ENCODE measurements at places on chromosomes 1 and 21. TPM values are rescaled to one million over a fixed set of nuclear protein-coding genes. Genes with fewer than 3 reads are reported as not detected.

SLC19A1 gene
- total RNA-seq: 10.4 TPM

SUCO gene
- 63.7 TPM for total RNA-seq

FMO4 gene
- 1.1 TPM for total RNA-seq

C1orf21 gene
- total RNA-seq: 15.1 TPM

DNA sequence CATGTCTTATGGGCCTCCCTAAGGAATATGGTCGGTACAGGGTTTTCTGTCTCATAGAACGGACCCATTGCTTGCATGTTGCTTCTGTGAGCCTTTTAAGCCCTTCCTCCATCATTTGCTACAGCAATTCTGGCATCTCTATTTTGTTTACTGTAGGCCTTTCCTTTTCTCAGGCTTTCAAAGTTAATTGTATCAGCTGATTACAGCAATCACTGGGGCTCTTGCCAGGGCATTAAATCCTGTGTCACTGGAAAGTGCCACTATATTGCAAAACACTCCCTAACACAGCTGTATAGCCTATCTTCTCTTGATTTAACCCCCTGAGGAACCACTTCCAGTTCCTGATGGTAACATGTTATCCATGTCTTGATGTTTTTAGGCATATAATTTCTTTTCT, 156.5 kb downstream of the PDE4B start:
- no peaks in the 10 kb centered on the region for H3K36me3 ChIP-seq
- H3K4me3 ChIP-seq: no peak overlapping the region
- peaks cover 5% of the 10 kb centered on the region for H3K4me1 ChIP-seq
- H3K27me3 ChIP-seq: no peaks in the 10 kb centered on the region

DNA sequence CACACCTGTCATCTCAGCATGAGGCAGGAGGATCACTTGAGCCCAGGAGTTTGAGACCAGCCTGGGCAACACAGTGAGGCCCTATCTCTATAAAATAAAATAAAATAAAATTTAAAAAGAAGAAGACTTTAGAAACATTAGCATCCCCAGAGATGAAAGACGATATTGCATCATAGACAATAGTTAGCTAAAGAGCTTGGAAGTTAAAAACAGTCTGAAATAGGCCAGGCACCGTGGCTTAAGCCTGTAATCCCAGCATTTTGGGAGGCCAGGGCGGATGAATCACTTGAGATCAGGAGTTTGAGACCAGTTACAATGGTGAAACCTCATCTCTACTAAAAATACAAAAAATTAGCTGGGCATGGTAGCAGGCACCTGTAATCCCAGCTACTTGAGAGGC, 59.3 kb downstream of the RIMS3 start:
- H3K4me3 ChIP-seq: no peak overlapping the region
- H3K4me1 ChIP-seq: no peaks in the 10 kb centered on the region
- DNase-seq: no peak
- H3K27me3 ChIP-seq: peaks cover 3% of the 10 kb centered on the region
- no peaks in the 10 kb centered on the region for H3K36me3 ChIP-seq
- H3K27ac ChIP-seq: no peak overlapping the region

- DNase-seq: peak; percentile 14
- H3K27me3 ChIP-seq: no peaks in the 10 kb centered on the region
- no peaks in the 10 kb centered on the region for H3K36me3 ChIP-seq
- no peaks in the 10 kb centered on the region for H3K4me1 ChIP-seq
These were observed 162.0 kb upstream of the ZP4 start for GRCh38 chr1:238052496-238053266.

- no peak overlapping the region for H3K4me3 ChIP-seq
- H3K4me1 ChIP-seq: no peaks in the 10 kb centered on the region
- H3K27me3 ChIP-seq: no peaks in the 10 kb centered on the region
- no peak for DNase-seq
- H3K36me3 ChIP-seq: no peaks in the 10 kb centered on the region
- no peak overlapping the region for H3K27ac ChIP-seq
These were observed 70.8 kb downstream of the WARS2 start for GRCh38 chr1:119069682-119070081.

- H3K27me3 ChIP-seq: no peaks in the 10 kb centered on the region
- H3K4me3 ChIP-seq: no peak overlapping the region
- H3K4me1 ChIP-seq: no peaks in the 10 kb centered on the region
These were observed 10.6 kb downstream of the PARP1 start for GRCh38 chr1:226397011-226397926.

DNA sequence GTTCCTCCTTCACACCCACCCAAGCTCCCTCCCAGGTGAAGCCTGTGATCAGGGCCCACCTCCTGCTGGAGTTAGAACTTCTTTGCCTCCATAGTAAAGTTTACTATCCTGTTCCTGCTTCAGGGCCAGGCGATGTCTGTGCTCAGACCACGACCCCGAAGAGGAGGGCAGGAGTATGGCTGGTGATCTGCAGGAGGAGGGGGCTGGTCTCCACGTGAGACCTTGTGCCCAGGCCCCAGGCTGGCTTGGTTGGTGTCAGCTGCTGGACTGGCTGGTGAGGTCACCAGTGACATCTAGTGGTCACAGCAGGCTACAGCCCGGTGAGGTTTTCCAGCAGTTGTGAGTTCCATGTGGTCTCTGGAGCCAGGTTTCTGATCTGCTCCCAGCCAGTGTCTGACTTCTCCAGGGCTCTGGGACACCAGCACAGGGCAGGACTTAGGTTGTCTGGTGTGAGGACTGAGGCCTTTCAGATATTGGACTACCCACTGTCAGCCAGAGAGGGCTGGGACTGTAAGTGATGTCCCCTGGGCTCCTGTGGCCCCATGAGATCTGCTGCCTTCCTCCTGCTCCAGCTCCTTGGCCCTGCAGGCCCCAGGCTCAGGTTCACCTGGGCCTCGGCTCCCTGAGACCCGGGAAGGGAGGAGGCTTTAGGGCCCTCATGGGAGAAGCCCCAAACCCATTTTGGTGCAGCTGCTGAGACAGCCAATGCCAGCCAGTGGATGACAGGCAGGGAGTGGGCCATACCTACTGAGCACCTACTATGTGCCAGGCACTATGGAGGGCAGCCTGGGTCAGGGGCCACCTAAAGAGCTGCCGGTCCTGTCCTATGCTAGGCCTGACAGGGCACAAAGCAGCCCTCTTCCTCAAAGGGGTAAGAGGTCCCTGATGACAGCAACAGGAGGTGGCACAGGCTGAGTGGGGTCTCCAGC, 6.0 kb upstream of the UBL4B start:
- no peak overlapping the region for H3K27ac ChIP-seq
- H3K4me1 ChIP-seq: peaks cover 4% of the 10 kb centered on the region
- no peak overlapping the region for H3K4me3 ChIP-seq
- no peaks in the 10 kb centered on the region for H3K36me3 ChIP-seq
- peaks cover 6% of the 10 kb centered on the region for H3K27me3 ChIP-seq

DNA sequence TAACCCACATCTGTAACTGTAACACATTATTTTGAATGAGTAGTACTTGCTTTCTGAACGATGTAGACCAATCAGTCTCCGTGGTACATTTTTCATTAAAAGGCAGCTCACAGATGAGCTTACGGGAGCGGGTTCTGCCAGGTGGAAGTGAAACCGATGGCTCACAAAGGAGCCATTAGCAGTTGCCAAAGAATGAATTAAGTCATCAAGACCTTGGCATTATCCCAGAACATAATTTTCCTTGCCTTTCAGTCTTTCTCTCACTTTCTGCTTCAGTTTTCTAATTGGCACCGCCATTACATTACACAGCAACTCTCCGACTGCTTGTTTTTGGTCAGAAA, 33.5 kb upstream of the UTS2 start:
- no peaks in the 10 kb centered on the region for H3K27me3 ChIP-seq
- no peak overlapping the region for H3K27ac ChIP-seq
- peaks cover 15% of the 10 kb centered on the region for H3K4me1 ChIP-seq
- H3K4me3 ChIP-seq: no peak overlapping the region

Data from astrocyte (in vitro differentiated cells and primary cell).